T-helper 17 cell (primary cell): ENCODE measurements at places on chromosomes 7 and 10.

DNA sequence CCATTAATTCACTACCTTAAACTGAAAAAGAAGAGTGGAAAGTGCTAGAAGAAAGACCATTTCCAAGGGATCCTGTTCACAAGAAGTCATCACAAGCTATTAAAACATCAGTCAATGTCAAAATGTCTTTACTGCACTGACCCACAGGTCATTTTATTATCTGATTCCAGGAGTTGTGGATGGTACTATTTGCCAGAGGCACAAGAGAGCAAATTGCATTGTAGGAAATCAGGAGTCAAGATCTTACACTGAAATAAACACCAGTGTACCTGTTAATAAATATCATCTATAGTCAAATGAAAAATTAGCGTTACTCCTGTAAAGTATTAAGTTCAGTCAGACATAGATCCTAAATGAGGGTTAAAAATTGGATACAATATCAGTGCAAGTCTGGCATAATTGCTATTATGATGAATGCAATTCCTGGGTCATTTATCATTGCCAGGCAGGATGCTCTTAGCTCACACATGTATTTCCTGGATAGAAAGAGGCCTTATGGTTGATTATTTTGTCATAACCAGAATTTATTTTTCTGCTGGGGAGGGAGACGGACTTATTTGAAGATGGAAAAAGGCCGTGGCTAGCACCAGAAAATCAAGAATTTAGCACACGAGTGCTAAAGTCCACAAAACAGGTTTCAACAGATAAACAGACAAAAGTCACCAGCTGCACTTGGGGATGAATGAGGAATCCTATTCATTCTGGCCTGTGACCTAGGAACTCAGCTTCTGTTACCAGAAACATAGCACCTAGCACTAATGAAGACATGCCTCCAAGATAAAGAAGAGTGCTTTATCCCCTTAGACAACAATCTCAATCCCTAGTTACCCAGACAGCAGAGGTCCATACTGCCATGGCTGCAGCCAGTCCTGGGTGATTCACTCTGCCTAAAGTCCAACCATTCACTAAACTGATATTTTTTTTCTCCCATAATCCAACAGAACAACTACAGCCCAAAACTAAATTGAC lies 683.1 kb upstream of the POM121L12 start:
- DNase-seq: no peak

GRCh38 chr10:76959111-76959510 lies 678.5 kb downstream of the KCNMA1 start:
- DNase-seq: no peak

GRCh38 chr10:98258683-98259454 lies 9.1 kb downstream of the LOXL4 start:
- DNase-seq: no peak

- no peak for DNase-seq
These were observed 205.6 kb upstream of the ETV1 start for GRCh38 chr7:14195079-14195478.

GRCh38 chr7:114923403-114923713 lies 1.5 kb downstream of the MDFIC start:
- no peak for DNase-seq

- no peak for DNase-seq
These were observed 151.7 kb downstream of the CREB5 start for GRCh38 chr7:28564033-28564432.

DNA sequence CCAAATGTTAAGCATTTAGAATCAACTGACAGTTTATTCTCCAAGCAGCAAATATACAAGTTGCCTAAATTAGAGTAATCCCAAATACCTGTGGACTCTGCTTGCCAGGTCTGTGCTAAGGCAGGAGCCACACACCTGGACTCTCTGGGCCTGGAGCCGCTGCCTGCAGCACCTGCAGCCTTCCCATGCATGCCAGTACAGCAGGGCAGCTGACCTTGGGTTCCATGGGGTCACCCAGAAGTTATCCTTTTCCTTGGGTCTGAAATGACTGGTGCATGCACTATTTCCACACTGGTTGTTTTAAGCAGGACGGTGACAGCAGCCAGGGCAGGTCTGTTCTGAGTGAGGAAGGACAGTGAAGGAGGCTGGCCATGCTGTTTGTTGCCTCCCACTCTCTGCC lies 573.2 kb downstream of the GLRX3 start:
- DNase-seq: no peak

DNA sequence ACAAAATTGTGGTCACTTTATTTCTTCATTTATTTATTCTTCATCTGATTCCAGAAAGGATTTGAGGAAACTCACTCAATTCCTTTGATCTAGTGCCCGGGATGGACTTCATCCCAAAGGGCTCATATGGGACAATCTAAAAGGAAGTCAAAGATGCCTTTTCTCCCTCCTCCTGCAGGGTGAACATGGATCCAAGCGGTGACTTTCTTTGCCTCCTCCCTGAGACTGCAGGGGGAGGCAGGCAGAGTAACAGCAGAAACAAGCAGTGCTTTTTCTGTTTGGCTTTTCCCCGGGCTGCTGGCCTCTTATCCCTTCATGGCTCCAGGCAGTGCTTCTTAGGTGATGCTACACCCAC lies 10.0 kb upstream of the DNMBP start:
- no peak for DNase-seq

GRCh38 chr7:140122965-140123364 lies 53.8 kb downstream of the KDM7A start:
- DNase-seq: no peak

DNA sequence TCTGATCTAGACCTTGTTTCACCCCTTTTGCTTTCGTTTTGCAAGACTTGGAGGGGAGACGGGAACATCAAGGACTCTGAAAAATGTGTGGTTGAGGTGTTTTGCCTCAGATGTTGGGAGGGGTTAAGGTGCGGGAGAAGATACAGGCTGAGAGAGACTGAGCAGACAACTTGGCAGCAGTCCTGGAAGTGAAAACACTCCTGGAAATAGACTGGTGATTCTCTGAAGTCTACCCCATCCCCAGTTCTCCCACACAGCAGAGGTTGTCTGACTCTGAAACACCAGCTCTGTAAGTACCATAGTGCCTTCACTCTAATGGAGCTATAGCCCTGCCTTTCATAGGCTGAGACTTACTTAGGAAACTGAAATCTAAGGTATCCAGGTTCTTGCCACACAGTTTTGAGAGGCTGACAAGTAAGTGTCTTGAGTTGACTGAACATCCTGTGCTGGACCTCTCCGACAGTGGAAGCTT lies 152.5 kb downstream of the PPP1R9A start:
- DNase-seq: no peak

DNA sequence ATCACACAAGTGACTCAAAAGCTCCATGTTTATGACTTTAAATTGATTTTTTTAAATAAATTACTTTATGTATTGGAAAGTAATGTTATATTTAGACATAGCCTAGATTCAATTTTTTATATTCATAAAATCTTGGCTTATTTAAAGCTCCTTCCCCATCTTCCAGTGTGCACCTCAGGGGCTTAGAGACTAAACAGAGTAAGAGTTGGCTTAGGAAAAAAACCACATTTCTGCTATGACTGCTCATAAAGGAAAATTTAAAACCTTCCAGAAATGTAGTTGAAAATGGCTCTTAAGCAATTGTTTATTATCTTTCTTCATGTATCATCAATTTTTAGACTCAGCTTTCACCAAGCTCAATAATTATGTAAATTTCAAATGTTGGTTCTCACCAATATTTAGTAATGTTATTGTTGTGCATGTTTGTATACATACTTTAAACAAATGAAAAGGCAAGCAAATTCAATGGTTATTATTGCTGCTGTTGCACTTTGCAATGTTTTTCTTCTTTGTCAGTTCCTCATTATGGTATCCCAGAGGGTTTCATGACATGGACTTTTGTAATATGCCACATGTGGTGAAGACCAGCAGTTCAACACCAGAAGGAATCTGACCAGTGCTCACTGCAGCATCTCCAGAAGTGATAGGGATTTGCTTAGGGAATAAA lies 700.1 kb upstream of the ANKRD30A start:
- no peak for DNase-seq

GRCh38 chr7:117750612-117751563 lies 122.4 kb downstream of the CTTNBP2 start:
- no peak for DNase-seq

DNA sequence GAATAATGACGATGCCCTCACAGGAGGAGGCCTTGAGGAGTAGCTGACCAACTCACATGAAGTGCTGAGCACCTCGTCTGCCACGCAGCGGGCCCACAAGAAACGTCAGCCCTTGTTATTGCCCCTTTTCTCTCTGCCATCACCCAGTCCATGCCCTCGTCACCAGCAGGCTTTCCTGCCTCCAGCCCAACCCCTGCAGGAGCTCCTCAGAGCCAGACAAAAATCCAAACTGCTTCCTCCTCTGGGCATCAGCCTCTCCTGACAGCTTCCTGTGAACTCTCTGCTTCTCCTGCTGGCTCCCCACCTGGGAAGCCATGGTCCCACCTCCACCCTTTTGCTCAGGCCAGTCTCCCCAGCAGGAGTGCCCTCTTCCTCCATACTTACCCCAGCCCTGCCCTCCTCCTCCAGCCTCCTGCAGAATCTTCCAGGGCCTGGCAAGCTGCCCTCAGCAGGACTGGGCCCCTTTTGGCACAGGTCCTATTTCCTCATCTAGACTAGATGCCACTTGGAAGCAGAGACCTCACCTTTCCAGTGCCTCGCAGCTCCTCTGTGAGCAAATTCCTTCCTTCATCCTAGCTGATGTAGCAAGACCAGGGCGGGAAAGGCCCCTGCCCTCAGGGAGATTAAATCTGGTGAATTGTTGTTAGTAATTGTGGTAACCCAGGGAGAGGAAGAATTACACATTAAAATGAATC lies 115.1 kb downstream of the C10orf105 start:
- no peak for DNase-seq

- no peak for DNase-seq
These were observed 145.2 kb upstream of the UNC5B start for GRCh38 chr10:71067098-71067740.
